ENCODE measurements at places on chromosomes 1 and 21. TPM values are rescaled to one million over a fixed set of nuclear protein-coding genes. Genes with fewer than 3 reads are reported as not detected.

DNA sequence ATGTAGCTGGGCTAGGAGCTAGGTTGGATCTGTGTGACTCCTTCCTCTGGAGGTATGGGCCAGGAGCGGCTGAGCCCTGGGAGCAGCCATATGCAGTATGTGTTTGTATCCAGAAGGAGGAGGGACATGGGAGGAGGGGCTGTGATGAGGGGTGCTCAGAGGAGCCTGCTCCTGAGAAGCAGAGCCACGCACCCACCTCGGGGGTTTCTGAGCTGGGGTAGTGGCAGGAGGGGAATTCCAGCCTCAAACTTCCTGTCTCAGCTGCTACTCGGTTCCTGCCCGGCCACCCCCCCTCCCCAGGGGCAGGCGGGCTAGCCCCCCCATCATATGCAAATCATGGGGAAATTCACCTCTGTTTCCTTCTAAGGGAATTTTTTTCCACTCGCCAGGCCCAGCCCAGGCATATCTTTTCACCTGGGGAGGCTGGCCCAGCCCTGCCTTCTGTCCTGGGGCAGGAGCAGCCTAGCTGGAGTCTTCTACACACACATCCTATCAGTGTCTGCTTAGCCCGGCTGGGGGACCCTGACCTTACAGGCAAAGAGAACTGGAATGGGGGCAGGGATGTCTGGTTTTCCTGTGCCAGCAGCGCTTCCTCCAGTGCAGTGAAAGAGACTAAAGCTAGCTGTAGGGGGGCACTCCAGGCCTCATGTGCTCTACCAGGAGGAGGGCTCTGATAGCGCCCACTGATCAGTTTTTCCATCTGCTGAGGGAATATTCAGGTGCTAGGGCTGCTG, 3.0 kb downstream of the ZC3H12A start:
- DNase-seq = no peak

DNA sequence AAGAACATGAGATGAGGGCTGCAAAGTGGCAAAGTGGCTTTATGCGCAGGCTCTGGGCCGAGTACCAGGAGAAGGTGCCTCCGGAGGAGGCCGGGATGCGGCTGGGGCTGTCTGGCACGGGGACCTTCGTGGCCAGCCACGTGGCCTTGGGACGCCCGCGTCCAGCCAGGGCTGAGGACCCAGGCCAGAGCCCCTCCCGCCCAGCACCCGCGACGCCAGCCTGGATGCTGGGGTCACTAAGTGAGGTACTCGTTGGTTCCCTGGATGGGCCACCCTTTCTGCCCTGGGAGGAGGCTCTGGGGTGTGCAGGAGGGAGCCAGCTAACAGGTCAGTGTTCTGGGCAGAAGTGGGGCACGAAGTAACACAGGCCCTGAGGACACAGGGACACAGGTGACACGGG, 12.6 kb downstream of the SCNN1D start:
- no peak for DNase-seq

Gene CYP4B1
- total RNA-seq = not detected

Gene NFASC
- 0.75 TPM for total RNA-seq

All from Karpas-422 (cell line).